Stimulated activated CD4-positive, alpha-beta T cell treated with anti-CD3 and anti-CD28 coated beads, TNF-alpha, amount 100 ng/mL, for 48 hours (primary cell): ENCODE measurements at places on chromosomes 6 and 20.

GRCh38 chr6:149862922-149863697 is 1.0 kb downstream of the LRP11 start:
- no peak for DNase-seq

DNA sequence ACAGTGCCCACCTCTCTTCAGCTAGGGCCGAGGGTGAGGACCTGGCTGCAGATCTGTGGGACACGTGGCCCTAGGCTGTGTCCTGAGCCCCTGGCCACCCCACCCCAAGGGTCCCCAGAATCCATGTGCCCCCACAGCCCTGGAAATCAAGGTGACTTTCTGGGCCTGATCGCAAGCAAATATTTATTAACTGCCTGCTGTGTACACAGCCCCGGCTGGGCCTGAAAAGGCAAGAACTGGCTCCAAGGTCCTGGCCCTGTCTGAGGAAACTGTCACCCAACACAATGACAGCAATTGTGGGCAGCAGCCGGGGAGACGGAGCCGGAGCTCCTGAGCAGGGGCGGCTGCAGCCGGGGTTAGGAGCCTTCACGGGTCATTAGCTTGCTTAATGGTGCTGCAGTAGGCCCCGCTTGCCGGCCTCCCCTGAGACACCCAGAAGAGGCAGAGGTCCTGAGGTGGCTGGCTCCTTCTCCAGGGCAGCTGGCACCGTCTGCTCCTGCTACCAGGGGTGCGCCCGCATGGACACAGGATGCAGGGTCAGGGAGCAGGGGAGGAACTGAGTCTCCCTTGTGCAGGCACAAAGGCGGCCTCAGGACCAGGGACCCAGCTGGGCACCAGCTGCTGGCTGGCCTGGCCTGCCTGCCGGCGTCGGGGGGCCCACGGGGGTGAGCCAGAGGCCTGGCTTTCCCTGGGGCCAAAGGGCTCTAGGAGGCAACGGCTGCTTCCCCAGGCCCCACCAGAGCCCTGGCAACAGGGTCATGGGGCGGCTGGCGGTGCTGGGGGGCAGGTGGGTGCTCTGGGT is 24.1 kb downstream of the NPEPL1 start:
- no peak for DNase-seq

DNA sequence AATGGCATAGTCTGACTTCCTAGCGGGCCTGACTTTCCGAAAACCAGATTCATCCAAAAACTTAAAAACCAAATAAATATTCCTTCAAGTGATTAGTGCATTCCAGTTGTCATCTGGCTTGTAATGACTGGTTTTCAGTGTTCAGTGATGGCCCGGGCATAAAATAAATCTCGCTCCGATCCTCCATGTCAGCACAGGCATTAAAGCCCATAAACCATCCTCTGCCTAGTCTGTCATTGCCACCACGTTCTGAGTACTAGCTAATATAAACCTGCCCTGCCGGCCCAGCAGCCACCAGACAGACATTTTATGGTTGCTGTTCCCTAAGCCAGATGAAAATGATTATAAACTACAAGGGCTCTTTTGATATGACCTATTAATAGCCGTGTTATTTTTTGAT is 232.3 kb upstream of the GMDS start:
- DNase-seq = no peak

- no peak for DNase-seq
These were observed 55.3 kb upstream of the TPD52L1 start for GRCh38 chr6:125098253-125098652.
